ENCODE measurements at places on chromosomes 2 and 18.
A peak's percentile ranks its signal among the peaks of the same experiment; 100 is the strongest.

GRCh38 chr2:223649554-223650533, 47.7 kb upstream of the SCG2 start:
- no peak for DNase-seq

- no peak for DNase-seq
Measured at GRCh38 chr18:7146067-7146466, 28.5 kb upstream of the LAMA1 start.

DNA sequence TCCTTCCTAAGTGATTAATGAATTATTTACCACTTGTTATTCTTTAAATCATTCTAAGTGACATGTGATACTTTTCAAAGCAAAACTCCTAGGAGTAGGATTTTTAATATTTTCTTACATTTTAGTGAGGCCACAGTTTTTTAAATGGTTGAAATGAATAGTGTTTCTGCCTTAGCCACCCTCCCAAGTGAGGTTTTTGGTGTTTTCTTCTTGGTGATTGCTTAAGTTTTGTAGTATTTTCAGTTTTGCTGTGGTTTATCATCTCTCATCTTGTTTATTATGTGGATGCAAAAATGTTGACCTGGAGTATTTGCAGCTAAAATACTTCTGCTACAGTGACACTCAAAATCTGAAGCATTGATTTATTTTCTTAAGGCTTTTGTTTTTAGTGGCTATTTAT, 9.8 kb downstream of the AFTPH start:
- DNase-seq, result peak; percentile 57

DNA sequence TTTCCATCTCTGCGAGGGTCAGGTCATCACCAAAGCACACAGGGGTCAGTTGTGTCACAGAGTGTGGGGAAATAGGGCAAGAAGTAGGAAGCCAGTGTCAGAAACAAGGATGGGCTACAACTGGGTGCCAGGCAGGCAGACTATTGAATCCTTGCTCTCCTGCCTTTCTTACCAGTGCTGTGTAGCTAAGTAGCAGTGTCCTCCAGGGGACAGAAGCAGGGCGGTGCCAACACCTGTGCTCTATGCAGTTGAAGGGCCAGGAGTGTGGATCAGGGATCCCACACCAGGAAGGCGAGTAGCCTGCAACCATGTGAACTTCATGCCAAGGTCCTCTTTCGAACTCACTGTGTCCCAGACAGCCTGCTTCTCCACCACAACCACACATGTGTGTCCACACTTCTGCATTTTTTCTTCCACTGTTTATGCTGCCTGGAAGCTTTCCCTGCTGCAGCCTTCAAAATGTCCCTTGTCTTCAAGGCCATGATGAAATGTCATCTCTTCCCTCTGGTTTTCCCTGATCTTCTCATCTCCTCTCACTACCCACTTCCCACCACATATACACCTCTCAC, 25.4 kb upstream of the REG3G start:
- DNase-seq, result no peak

GRCh38 chr2:162188451-162188850, 36.4 kb upstream of the GCG start:
- DNase-seq, result no peak

GRCh38 chr2:17232776-17233556, 285.3 kb downstream of the RAD51AP2 start:
- DNase-seq, result no peak

DNA sequence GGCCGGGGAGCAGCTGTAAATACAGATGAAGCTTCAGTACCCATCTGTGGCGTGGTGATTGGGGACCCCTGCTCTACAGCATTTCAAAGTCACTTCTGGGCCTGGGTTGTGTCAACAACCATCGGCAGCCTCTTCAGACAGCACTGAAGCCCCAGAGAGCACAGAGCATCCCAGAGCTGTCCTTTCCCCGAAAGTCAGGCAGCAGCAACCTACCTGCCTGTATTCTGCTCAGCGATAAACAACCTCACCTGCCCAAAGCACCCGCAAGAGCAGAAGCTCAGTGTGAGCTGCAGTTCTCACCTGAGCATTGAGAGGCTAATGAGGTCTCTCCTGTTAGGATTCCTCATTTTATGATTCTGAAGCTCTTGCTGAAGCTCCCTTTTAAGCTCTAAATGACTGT, 19.3 kb downstream of the TRABD2A start:
- DNase-seq, result no peak

- peak; percentile 41 for DNase-seq
Measured at GRCh38 chr18:5073026-5073944, 123.8 kb downstream of the AKAIN1 start.

GRCh38 chr2:50820176-50820575, 211.8 kb downstream of the NRXN1 start:
- no peak for DNase-seq
